ENCODE measurements at places on chromosomes 4 and X.

DNA sequence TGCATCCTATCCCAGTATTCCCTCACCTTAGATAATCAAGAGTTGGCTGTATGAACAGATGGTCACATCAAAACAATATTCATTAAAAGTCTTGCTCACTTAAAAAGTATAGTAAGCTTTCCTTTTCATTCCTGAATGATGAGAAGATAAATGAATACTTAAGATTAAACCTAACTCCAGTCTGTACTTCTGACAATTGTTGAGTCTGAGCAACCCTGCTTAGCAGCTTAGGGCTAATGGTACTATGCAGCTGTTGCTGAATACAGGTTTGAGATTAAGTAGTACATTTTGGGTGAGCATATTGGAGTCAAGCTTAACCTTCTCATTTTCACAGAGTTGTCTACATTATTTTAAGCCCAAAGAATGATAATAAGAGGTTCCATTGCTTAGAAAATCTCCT lies 121.7 kb upstream of the ETNPPL start:
- no peak for DNase-seq

- no peak for DNase-seq
These were observed 49.3 kb upstream of the MED14 start for GRCh38 chrX:40784516-40785151.

DNA sequence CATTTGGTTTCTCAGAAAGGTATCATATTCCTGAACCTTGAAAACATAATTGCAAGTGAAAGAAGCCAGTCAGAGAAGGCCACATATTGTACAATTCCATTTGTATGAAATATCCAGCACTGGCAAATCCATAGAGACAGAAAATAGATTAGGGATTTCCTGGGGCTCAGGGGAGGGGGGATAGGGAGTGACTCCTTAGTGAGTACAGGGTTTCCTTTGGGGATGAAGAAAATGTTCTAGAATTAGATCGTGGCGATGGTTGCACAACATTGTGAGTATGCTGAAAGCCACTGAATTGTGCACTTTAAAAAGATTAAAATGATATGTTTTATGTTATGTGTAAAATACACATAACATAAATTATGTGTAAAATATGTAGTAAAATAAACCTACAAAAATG lies 10.3 kb downstream of the XPNPEP2 start:
- DNase-seq = no peak

DNA sequence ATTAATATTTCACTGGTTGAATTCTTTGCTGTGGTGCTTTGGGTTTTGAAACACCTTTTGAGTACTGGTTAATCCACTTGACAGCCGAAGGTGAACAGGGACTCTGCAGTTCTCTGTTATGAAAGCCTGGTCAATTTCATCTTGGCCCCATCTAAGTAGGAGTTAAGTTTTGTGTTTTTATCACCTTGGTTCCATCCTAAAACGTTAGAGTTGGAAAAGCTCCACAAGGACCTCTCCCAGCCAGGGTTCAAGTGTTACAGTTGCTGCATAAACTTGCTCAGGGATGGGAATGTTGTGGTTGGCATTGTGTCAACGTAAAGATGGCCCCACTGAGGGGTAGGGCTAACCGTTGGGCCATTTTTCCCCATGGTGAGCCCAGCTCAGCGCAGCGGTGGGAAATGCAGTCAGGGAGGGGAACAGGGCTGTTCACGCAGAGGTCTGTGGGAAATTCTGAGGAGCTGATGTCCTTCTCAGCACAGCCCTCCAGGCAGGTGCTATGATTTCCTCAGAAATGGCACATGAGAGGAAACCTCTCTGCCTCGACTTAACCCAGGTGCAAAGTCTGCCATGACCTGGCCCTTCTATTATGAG lies 188.7 kb downstream of the STIM2 start:
- no peak for DNase-seq

- DNase-seq = no peak
These were observed 81.4 kb upstream of the STIM2 start for GRCh38 chr4:26779224-26779623.

GRCh38 chr4:116389139-116389538 lies 696.2 kb downstream of the TRAM1L1 start:
- no peak for DNase-seq

Data from fibroblast of skin of left biceps (primary cell).